ENCODE measurements at places on chromosomes 3 and 15.
A peak's percentile ranks its signal among the peaks of the same experiment; 100 is the strongest.

DNA sequence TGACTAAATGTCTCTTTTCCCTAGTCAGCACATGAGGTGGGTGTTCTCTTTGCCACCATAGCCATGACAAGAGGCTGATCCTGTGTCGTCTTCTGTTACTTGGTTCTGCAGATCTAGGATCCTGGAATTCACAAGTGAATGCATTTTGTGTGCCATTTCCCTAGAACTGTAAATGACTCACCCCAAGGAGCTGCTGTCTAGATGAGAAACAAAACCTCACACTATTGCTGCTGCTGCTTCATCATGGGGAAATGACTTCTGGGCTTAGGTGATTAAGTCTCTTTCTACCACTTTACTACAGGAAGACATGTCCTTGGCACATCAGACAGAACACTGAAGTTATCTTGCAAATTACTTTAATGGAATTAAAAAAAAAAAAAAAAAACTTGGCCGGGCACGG lies 54.9 kb downstream of the SLCO3A1 start:
- no peak for DNase-seq

GRCh38 chr15:99518191-99518590 lies 47.6 kb upstream of the MEF2A start:
- no peak for DNase-seq

- no peak for DNase-seq
These were observed 8.6 kb downstream of the PODXL2 start for GRCh38 chr3:127637546-127637945.

DNA sequence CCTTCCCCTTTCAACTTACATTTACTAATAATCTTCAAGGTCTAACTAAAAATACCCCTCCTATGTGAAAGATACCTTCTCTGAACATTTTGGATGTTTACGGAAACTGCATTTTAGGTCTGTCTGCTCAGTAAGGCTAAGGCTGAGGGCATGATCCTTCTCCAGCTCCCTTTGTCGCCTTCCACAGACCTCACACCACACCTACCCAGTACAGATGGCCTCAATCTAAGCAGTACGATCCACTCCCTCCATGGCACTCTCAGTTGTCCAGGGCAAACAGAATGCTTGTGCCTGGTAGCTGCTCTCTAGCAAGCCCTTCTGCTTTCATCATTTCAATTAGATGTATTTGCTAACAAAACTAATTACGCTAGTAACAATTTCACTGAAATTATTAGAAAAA lies 178.3 kb downstream of the CNTN3 start:
- DNase-seq: no peak

- no peak for DNase-seq
These were observed 750.0 kb downstream of the ZPLD1 start for GRCh38 chr3:103184772-103185171.

DNA sequence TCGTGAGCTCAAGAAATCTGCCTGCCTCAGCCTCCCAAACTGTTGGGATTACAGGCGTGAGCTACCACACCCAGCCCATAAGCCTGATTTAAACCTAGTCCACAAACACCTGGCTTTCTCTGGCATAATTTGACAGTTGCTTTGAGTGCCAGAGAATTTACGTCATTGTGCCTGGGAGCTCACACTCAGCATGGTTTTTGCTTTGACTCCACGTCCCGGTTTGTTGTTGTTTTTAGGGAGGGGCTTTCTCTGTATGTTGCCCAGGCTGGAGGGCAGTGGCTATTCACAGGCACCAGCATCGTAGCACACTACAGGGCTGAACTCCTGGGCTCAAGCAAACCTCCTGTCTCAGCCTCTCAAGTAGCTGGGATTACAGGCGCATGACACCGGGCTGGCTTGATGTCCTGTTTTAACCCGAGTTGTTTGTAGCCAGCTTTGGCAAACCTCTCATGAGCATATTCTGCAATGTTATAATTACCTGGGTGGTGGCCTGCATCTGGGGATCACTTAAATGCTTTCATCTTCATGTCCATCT lies 32.7 kb downstream of the CEMIP start:
- no peak for DNase-seq

GRCh38 chr15:90232196-90232595 lies 1.5 kb downstream of the CIB1 start:
- DNase-seq: no peak

GRCh38 chr3:72160351-72160750 lies 375.4 kb upstream of the PROK2 start:
- no peak for DNase-seq

DNA sequence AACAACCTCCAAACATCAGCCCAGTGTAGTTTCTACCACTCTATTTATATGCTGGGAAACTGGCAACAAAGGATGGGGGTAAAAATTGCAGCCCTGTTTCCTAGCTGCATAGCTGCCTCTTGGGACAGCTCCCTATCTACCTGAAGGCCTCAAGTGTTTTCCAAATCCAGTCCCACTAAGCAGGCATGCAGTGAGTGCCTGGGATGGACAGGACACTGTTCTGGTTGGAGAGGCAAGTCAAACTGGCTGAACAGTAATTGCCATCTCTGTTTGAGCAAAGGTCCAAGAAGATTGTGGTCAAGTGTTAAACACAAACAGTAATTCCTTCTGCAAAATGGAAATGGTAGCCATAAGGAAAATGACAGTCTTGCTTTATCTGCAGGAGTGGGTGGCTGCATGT lies 125.4 kb downstream of the FMN1 start:
- no peak for DNase-seq

GRCh38 chr3:152299249-152299976 lies 30.7 kb downstream of the MBNL1 start:
- peak; percentile 74 for DNase-seq

DNA sequence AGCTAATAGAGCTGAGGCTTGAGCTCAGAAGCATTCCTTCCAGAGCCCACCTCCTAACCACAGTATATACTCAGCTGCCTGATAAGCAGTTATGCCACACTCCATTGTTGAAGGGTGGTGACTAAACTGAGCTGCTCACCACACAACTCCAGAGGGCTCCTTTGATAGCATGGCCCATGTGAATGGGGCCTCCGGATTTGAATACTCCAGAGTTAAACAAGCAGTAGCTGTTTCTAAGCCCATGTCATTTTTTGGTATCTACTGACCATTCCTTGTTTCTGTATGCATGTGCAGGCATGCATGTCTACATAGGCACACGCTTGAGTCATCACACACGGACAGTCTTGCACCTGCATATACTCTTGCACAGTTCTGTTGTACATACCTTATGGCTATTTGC lies 28.9 kb downstream of the IGSF10 start:
- no peak for DNase-seq

DNA sequence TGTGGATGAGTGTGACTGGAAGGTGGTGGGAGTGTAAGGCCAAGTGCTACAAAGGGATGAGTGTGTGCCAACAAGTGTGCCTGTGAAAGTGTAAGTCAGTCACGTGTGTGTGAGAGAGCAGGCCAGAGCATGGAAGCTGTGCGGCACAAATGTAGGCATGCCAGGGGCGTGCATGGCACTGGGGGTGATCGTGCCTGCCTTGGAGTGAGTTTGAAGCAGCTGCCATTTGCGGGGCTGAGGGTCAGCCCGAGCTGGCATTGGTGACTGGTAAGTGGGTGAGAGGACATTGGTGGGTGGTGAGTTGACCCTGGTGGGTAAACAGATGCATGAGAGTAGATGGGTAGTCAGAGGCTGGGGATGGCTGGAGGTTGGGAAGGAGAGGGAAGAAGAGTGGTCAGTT lies 24.5 kb downstream of the CD276 start:
- no peak for DNase-seq

DNA sequence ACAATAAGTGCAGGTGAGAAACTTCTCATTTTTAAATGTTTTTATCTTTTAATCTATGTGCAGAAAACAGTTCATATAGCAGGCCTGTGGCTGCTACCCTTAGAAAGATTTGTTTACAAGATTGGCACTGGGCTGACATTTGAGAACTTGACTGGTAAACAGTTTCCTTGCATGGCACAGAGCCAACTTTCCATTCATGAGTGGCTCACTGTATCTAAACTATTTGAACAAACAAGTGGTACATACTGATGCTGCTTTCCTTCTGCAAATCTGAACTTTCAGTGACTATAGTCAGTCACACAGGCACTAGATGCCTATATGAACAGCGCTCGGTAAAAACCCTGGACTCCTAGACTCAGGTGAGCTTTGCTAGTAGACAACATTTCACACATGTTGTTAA lies 6.3 kb upstream of the GTPBP8 start:
- DNase-seq: peak; percentile 76

GRCh38 chr3:52405601-52406110 lies 39.2 kb downstream of the SEMA3G start:
- DNase-seq: peak; percentile 27

DNA sequence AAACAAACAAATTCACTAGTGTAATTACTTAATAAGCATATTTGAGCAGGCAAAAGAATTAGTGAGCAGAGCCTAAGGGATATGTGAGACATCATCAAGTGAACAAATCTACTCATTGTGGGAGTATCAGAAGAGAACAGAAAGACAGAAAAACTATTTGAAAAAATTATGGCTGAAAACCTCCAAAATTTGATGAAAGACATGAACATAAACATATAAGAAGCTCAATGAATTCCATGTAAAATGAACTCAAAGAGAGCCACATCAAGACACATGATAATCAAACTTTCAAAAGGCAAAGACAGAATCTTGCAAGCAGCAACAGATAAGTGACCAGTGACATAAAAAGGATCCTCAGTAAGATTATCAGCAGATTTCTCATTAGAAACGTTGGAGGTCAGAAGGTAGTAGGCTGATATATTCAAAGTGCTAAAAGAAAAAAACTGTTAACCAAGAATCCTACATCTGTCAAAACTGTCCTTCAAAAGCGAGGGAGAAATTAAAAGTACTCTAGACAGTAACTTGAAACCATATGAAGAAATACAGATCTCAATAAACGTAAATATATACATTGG lies 83.0 kb upstream of the UBP1 start:
- no peak for DNase-seq

GRCh38 chr3:108060331-108060730 lies 30.5 kb downstream of the CD47 start:
- no peak for DNase-seq

GRCh38 chr3:100023150-100023549 lies 91.2 kb downstream of the FILIP1L start:
- no peak for DNase-seq

DNA sequence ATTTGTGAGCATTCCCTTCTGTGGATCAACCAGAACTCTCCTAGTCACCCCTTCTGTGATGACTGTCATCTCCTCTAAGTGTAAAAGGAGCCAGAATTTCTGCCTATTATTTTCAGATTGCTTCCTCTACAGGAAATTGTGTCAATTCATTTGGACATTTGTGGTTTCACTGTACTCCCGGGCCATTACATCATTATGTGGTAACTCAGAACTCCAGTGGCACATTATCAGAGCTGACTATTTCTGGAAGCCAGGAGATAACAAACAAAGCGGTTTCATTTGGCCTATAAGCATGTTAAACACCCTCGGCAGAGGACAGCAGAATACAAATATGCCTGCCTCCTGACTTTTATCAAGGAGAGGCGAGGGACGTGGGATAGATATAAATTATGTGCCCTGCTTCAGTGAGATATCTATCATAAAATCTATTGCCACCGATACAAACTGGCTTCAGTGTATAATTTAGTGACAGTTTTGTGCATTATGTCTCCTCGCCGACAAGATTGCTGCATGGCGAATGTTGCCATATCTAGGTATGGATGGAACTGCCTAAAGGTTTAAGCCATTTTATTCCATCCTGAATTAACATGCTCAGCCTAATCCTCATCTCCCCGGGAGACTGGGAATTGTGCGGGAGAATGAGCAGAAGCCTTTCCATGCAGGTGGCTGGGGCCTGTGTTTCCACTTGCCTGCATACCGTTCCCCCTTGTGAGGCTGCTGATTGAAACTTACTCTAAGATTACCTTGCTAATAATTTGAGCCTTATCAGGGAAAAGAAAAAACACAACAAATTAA lies 193.4 kb upstream of the SEMA6D start:
- no peak for DNase-seq

DNA sequence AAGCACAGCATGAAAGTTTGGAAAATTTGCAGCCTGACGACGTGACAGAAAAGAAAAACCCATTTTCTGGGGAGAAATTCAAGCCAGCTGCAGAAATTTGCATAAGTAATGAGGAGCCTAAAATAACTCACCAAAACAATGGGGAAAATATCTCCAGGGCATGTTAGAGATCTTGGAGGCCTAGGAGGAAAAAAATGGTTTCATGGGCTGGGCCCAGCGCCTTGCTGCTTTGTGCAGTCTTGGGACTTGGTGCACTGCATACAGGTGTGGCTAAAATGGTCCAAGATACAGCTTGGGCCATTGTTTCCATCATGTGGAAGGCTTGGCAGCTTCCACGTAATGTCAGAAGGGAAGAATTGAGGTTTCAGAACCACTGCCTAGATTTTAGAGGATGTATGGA lies 428.5 kb upstream of the FRG2C start:
- DNase-seq: no peak

GRCh38 chr15:73965758-73966113 lies 26.4 kb downstream of the STOML1 start:
- peak; percentile 47 for DNase-seq

- DNase-seq: no peak
These were observed 51.6 kb downstream of the SEMA3G start for GRCh38 chr3:52393131-52393807.

GRCh38 chr15:78987556-78988360 lies 42.9 kb upstream of the CTSH start:
- DNase-seq: no peak

DNA sequence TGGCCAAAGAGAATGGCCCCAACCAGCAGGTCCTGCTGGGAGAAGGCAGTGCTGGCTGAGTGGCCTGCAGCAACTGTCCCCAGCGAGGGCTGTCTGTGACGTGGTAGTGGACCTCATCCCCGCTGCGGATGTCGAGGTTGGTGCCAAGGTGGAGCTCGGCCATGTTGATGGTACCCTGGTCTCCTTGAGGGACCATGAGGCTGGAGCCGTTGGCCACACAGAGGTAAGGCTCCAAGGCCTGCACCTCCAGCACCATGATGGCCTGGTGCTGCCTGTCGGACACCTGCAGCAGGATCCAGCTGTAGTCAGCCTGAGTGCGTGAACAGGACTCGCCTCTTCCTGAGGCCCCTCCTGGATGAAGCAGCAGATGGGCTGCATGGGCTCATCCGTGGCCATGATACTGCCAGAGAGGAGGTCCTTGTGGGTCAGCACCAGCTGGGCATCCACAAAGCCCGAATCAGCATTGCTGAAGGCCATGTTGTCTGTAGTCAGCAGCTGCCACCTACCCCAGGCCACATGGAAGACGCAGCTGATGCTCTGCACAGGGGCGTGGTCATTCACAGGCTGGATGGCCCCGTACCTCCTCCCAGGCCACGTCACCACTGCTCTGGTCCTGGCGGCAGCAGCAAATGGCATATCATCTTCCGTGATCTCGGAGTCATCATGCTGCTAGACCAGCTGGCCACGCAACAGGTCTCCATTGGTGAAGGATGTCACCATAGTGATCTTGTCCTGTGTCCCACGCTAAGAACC lies 167.5 kb downstream of the GOLGA6L4 start:
- DNase-seq: no peak

DNA sequence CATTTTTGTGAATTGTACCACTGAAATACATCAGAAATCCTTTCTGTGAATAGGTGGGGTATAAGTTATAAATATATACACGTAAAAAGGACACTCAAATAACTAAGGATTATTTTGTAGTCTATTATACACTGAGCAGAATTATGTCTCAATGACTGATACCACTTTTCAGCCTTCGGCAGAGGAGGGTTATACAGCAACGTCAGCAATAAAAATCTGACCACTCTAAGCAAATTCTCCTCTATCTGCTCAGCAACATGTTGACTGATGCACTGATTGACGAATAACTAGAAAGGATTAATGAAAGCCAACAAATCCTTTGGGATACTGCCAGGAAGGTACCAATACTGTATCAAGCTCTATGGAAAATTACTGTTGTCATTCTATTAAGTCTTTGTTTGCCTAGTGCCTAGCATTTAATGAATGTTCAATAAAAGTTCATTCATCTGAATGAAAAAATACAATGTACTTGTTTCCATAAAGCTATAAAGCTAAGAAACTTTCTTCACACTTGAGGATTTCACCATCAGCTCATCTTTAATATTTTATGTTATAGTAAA lies 5.2 kb downstream of the ARPP19 start:
- no peak for DNase-seq

Data from activated effector memory CD4-positive, alpha-beta T cell treated with anti-CD3 and anti-CD28 coated beads, Interleukin-2, amount 50 U/mL, for 16 hours (primary cell).